A549 treated with AZD2906 at 1 μM for 4 hours (cell line): ENCODE measurements at places on chromosomes 13 and 19. TPM values are rescaled to one million over a fixed set of nuclear protein-coding genes. Genes with fewer than 3 reads are reported as not detected.

The FFAR2 gene
- total RNA-seq: 0.02 TPM in 1 of 5 replicates, not detected in the others

The ADM5 gene
- 2.9 to 5.7 TPM (median 5.0 TPM) in 5 replicates for total RNA-seq

The NLRP11 gene
- 0.01 to 0.03 TPM (median 0.03 TPM) in 4 of 5 replicates, not detected in the other for total RNA-seq

The TRPM4 gene
- total RNA-seq: 7.3 to 10.2 TPM (median 9.0 TPM) in 5 replicates

The KLK13 gene
- total RNA-seq: 0.06 to 0.20 TPM (median 0.15 TPM) in 5 replicates

The UBE2S gene
- 270 to 454 TPM (median 404 TPM) in 5 replicates for total RNA-seq

The ZNF570 gene
- total RNA-seq: 2.0 to 4.7 TPM (median 3.2 TPM) in 5 replicates

The EDDM13 gene
- total RNA-seq: not detected in 5 replicates
